ENCODE measurements at places on chromosomes 2 and 18.

DNA sequence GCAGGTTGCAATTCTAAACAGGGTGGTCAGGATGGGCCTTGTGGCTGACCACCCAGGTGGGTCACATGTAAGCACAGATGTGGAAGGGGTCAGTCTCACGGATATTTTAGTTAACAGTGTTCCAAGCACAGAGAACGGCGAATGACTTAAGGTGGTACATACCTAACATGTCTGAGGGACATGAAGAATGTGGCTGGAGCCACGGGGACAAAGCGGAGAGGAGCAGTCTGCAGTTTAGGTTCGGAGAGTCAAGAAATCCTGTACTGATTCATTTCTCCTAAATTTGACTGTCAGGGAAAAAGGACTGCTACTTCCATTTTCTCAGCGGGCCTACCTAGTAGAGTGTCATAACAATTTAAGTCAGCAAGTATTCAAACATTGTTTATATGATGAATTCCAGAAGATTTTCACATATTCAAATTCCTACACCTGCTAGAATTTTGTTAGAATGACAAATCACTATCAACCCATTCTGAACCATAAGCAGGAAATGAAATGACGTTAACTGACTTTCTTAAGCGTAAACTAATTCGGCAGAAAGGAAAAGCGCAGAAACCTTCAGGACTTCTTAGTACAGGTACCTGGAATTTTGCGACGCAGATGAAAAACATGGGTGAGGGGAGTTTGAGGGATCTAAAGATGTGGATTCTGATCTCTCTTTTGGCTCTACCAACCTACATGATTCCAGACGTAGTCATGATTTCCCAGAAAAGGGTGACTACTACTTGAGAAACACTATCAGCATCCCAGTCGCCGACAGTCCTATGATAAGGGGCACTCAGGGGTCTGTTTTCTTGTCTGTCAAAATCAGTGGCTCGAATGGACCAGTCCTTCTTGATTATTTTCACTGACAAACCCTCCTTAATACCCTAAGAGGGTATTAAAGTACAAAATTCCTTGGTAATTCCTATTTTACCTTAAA lies 41.3 kb downstream of the PTPN2 start:
- no peak for DNase-seq

GRCh38 chr2:46650556-46651001 lies 171.2 kb downstream of the TMEM247 start:
- peak; percentile 74 for DNase-seq

DNA sequence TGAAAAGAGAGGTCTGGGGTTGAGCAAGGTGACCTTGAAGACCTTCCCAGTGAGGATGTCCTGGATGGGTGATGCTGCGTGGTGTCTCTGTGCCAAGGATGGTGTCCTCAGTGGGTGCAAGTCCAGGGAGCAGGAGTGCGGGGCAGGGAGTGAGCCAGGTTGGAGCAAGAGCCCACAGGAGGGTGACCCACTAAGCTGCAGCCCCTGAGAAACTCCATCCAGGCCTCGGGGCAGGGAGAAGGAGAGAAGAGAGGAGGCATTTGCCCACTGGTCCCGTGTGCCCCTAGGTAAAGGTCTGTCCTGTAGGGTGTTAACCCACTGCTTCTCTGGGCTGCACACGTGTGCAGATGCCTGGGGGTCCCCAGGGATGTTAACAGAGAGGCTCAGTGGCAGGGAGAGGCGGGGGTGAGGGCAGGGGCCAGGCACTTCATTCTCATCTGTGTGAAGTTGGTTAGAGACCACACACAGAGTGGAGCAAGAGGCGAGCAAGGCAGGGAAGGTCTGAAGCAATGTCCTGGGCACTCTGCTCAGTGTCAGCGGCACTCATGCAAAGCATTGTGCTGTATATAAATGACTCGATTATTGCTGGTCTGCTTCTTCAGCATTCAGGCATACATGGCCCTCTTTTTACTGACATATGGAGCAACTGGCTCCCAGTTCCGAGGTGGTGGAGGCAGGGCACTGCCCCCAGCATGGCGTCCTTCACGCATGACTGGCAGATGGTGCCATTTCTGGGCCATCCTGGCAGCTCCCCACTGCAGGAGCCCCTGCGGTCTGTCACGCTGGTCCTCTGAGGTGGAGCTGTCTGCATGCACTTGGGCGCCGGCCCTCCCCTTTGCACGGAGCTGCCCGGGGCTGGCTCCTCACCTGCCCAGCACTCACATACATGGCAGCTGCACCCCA lies 117.2 kb upstream of the HS6ST1 start:
- no peak for DNase-seq

DNA sequence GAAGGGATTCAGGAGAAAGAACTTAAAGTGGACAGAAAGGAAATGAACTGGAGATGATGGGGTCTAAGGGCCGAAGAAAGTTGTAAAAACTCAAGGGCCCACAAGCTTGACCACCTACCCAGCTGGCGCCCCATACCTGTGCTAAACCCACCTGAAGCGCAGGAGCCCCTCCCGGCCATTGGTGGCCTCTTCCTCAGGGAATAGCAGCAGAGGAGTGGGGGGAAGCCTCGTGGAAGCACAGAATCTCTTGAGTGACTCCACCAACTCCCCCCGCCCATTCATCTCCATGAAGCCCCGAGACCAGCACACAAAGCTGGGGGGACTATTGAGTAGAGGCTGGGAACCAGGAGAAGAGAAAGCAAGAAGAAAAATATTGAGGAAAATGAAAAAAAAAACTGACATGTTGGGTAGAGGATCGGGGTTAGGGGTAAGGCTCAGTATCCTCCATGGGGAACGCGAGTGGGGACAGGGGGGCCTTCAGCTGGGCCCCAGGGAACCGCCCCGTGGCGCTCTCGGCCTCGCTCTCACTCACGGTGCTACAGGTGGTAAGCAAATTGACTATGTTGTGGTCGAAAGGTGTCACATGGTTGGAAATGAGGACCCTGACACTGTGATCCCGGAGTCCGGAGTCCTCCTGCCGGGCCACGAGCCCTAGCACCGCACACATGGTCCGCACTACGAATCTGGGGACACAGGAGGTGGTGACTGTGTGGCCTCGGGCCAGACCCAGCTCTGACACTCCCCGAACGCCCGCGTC lies 728 bp downstream of the AUP1 start:
- DNase-seq = peak; percentile 41

DNA sequence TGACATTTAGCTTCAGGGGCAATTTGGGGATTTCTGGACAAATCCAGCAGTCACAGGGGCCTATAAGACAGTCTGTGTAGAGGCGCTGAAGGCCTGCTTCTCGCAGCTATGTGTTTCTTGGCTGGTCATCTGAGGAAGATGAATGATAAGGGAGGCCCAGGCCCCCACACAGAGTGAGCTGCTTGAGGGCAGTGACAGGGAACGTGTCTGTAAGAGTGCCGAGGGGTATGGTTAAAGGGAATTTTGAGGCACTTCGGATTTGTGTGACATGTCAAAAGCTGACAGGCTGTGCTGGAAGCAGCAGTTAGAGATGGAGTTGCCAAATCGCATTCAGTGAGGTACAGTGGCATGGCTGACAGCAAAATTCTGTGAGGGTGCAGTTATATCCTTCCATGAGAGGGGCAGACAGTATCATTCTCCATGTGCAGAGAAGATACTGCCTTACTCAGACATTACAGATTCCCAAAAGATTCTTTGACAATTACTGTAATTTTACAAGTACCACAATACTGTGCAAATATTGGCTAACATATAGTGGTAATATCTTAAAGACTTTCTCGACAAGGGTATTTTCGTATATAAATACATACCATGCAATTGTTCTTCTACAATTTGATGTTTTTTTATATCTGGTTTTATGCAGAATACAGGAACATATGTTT lies 74.0 kb downstream of the CERS6 start:
- DNase-seq = no peak

DNA sequence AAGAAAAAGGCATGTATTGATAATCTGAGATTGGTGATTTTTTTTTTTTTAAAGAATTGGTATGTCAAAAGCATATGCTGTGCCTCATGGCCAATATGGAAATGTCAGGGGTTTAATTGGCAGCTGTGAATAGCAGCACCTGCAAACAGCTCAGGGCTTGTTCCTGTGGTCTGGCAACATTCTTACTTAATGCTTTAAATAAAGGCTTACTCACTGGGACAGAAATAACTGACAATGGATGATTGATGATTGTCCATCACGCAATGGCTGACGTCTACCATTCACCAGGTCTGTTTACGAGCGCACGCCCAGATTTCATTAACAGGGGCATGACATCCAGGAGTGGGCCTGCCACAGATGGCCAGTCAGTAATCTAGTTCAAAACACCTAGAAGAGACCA lies 66.7 kb downstream of the ETAA1 start:
- DNase-seq = no peak

GRCh38 chr2:141508086-141508752 lies 622.6 kb downstream of the LRP1B start:
- DNase-seq = no peak

GRCh38 chr2:239348563-239349452 lies 52.0 kb downstream of the HDAC4 start:
- no peak for DNase-seq

DNA sequence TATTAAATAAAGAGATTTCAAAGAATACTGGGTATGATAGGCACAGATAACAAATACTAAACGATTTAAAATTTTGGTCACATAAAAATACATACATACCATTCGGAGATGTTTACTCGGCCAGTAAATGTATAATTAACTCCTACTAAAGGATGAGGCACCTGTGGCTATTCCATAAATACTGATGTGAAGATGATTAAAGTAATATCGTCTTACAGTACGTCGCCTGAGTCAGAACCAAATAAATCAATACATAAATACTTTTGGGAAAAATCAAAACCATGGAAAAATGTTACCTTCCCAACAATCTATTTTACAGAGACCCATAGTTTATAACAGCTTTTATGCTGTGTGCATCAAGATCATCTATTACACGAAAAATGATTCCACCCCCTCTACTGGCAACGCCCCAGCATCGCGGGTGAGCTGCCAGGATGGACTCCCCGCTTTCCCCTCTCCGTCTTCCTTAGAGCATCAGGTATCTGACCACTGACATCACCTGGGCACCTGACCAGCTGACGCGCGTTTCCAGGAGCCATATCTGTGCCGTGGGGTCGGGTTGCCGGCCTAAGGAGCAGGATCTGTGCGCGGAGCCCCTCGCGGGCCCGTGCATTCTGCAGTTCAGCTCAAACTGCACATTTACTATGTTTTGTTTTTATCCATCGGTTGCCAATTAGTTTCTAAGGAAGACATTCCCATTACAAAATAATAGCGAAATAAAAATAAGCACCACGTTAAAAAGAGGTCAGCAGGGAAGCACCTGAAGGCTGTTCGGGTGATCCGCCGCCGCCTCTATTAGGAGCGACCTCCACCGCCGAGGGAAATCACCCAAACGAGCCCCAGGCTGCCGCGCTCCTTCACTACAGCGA lies 901 bp downstream of the ICA1L start:
- DNase-seq = peak; percentile 77

- no peak for DNase-seq
These were observed 296.5 kb upstream of the THSD7B start for GRCh38 chr2:136468799-136469369.

- DNase-seq = no peak
These were observed 197.5 kb downstream of the SCG2 start for GRCh38 chr2:223404616-223405015.

DNA sequence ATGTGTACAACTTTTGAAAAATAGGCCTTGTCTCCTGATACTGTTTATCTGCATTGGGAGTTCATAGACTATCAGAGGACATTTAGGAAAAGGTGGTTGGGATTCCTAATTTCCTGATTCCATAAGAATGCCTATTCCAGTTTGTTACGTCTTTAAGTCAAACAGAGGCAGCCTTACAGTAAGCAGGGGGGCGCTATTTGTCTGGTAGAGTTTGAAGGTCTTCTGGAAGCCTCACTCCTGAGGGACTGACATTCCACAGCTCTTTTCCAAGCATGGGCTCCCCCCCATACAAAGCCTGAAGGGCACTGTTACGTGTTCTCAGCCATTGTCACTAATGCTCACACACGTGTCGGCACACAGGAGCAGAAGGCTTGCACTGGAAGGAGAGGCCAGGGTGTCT lies 154.3 kb downstream of the PTGR3 start:
- DNase-seq = no peak

Measured in activated CD4-positive, alpha-beta T cell treated with anti-CD3 and anti-CD28 coated beads for 48 hours (primary cell).